HL-60 (cell line): ENCODE measurements at places on chromosomes 6 and 20.

GRCh38 chr20:25622450-25623224 is 1.2 kb downstream of the NANP start:
- no peak for DNase-seq

GRCh38 chr6:15376900-15377487 is 131.1 kb downstream of the JARID2 start:
- DNase-seq: no peak

DNA sequence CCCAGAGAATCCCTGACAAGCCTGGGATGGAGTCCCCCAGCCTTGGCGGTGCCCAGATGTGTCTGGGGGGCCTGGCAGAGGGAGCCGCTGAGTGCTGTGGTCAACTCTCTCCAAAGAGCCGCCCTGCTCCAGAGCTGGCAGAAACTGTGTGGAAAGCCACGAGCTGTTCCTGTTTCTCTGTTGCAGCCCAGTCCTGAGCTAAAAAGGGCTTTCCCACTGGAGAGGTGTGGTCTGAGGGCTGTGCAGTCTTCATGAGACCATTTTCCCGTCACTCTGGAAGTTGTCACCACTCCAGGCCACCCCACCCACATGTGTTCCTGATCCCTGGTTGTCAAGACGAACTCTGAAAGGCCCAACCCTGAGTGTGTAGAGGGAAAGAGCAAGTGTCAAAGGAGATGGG is 99.7 kb upstream of the KCNK16 start:
- no peak for DNase-seq

DNA sequence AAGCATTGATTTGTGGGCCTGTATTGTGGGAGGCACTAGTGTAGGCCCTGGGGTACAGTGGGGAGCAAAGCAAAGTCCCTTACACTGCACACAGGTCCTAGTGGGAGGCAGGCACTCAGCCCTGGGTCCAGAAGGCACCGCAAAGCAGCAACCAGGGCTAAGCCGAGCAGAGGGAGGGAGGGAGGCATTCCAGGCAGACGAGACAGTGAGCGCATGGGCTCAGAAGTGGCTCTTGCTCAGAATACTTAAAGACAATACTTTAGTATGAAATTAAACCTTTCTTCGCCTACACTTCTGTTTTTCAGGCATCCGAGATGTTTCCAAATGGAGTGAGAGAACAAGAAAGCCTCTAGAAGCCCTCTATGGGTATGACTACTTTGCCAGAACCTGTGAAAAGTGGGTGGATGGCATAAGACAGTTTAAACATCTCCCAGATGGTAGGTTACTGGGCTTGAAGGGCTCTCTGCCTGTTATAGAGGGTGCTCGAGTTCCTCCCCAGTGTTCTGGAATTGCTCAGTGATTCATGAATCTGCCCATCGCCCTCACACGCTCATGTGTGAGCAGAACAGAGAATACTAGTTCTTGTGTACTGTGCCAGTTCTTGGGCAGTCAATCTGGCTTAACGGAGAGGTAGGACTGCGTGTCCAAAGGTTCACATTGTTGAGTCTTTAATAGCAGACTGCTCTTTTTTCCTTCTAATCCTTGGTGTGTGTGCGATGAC is 18.7 kb downstream of the BPHL start:
- DNase-seq: no peak

DNA sequence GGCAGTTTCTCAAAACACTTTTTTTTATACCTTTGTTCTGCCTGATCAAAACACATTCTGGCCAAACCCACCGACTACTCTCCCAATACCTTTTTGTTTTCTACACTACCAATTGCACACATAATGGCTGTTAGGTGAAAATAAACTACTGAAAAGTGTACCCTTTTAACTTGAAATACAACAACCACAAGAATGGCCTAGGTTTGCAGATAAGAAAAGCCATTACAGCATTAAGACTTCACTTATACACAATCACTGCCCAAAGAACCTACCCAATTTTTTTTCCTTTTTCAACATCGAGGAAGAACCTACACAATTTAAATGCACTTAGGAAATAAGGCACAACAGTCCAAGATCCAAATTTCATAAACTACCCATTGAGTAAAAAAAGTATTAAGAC is 1.8 kb downstream of the SEC63 start:
- no peak for DNase-seq

GRCh38 chr6:31681135-31681671 is 336 bp upstream of the LY6G5C start:
- DNase-seq: peak; percentile 35

GRCh38 chr6:47977314-47977713 is 133.7 kb downstream of the PTCHD4 start:
- DNase-seq: no peak
